Activated CD8-positive, alpha-beta T cell treated with anti-CD3 and anti-CD28 coated beads, Interleukin-2, amount 10 ng/mL, durations not matched to agents 7 days and 5 days (primary cell): ENCODE measurements at places on chromosomes 2 and 18.

GRCh38 chr2:236633775-236634560, 64.3 kb downstream of the ACKR3 start:
- peaks cover 2% of the 10 kb centered on the region for H3K27me3 ChIP-seq
- no peak overlapping the region for H3K4me3 ChIP-seq
- H3K27ac ChIP-seq, result no peak overlapping the region
- H3K36me3 ChIP-seq, result no peaks in the 10 kb centered on the region
- DNase-seq, result no peak

DNA sequence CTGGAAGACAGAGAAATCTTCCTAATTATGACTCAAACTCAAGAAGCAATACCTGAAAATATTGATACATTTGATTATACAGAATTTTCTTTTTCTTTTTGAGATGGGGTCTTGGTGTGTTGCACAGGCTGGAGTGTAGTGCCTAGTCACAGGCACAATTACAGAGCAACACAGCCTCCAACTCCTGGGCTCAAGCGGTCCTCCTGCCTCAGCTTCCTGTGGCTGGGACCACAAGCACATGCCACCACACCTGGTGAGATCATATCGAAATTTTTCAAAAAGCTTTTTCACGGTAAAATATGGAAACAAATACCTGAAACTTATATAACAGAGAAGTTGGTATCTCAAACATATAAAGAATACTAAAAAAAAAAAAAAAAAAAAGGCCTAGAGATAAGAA, 27.9 kb downstream of the TGFBRAP1 start:
- DNase-seq, result peak; percentile 49
- no peaks in the 10 kb centered on the region for H3K27me3 ChIP-seq
- H3K4me1 ChIP-seq, result peaks cover 22% of the 10 kb centered on the region
- peaks cover 27% of the 10 kb centered on the region for H3K36me3 ChIP-seq

DNA sequence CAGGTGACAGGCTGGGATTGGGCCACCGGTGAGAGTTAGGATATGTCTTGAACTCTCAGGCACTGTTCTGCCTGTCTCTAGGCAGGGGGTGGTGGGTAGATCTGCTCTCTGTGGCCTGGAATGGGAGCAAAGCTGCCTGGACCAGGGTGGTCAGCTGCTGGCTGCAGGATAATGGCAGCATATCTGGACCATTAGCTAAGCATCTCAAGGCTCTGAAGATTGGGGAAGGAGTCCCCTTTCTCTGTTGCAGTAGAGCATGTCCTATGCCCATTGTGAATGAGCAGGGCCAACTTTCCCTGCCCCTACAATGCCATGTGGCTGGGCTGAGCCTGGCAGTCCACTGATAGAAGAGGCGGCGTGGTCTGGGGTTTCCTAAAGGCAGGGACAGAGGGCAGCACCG, 34.6 kb downstream of the LOXHD1 start:
- H3K36me3 ChIP-seq, result peaks cover 7% of the 10 kb centered on the region
- no peak for DNase-seq
- H3K4me3 ChIP-seq, result no peak overlapping the region
- peaks cover 2% of the 10 kb centered on the region for H3K27me3 ChIP-seq
- peak overlapping the region; percentile 88 for H3K27ac ChIP-seq

GRCh38 chr2:64312622-64313397, 141.2 kb upstream of the LGALSL start:
- H3K27me3 ChIP-seq, result peaks cover 12% of the 10 kb centered on the region
- H3K4me3 ChIP-seq, result no peak overlapping the region
- no peaks in the 10 kb centered on the region for H3K36me3 ChIP-seq
- H3K27ac ChIP-seq, result no peak overlapping the region
- no peak for DNase-seq
- H3K4me1 ChIP-seq, result no peaks in the 10 kb centered on the region

GRCh38 chr2:85933753-85934594, 45.2 kb upstream of the ST3GAL5 start:
- no peak overlapping the region for H3K4me3 ChIP-seq
- peaks cover 32% of the 10 kb centered on the region for H3K4me1 ChIP-seq
- H3K36me3 ChIP-seq, result peaks cover 2% of the 10 kb centered on the region
- peaks cover 2% of the 10 kb centered on the region for H3K27me3 ChIP-seq
- DNase-seq, result peak; percentile 31
- H3K27ac ChIP-seq, result peak overlapping the region; percentile 42
